ENCODE measurements at places on chromosomes 16 and 17.

- no peak for DNase-seq
These were observed 38.9 kb downstream of the UBE2G1 start for GRCh38 chr17:4327606-4328005.

- no peak for DNase-seq
These were observed 43.3 kb downstream of the BCAS3 start for GRCh38 chr17:60720763-60721531.

DNA sequence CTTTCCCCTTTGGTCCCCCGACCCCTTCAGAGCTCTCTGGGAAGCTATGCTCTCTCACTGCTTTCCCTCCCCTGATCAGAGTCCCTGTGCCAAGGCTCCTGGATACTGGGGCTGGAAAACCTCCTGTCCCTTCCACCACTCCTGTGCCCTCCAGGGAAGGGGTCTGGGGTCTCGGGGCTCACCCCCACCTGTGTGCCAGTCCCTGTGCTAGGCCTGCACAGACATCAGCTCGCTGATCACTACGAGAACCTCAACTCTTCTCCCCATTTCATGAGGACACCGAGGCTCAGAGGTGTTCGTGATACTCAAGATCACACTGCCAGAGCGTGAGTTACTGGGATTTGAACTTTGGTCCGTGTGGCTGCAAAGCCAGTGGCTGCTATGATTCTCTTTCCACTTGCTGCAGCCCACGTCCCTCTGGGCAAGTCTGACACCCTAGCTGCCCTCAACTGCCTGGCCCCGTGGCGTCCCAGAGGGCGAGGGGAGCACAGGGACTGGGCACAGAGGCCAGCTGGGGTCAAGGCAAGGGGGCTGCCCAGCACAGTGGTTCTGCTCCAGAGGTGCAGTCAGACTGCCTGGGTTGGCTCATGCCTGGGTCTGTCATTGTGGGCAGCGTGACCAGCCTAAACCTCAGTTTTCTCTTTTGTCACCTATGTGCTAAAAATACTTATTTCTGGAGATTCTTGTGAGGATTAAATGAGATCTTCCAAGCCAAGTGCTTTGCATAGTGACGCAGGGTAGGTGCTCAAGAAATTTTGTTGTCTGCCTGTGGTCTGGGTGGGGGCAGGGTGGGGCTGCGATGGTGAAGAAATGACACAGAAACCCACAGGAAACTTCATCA, 43.8 kb upstream of the TOB1 start:
- peak; percentile 88 for DNase-seq

DNA sequence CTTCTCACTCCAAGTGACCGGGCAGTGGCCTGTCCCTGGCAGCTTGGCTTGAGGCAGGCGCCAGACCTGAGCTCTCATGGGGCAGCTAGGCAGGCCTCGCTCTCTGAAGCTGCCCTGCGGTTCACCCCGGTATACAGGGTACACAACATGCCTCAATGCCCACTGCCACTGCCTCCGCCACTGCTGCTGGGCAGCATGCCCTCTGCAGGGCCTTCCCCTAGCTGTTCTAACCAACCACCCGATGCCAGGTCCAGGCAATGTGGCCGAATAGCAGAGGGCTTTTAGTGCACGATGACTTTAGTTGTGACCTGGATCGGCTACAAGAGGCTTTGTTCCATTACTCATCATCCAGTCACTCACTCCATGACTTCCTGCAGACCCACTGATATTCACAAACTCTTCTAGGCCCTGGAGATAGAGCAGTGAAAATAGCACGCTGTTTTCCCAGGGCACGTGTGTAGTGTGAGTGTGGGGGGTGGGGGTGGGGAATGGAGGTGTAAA, 19.7 kb downstream of the CDC42EP4 start:
- DNase-seq = no peak

- DNase-seq = no peak
These were observed 112.1 kb upstream of the MYOCD start for GRCh38 chr17:12553625-12554024.
